K562 (cell line): ENCODE measurements at places on chromosomes 2 and 18.

DNA sequence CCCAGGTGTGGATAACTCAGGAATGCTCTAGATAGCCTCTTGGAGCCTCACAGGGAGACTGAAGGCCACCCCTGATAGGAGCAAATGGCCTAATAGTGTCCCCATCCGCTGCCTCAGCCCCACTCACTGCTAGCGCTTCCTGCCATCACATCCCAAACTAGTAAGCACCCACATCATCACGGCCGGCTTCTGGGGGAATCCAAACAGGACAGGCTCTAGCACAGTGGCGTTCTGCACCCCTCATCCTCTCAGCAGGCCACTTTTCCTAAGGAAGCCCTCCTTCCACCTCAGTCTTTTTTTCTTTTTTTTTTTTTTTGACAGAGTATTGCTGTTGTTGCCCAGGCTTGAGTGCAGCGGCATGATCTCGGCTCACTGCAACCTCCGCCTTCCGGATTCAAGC is 6.3 kb upstream of the AMER3 start:
- H3K27me3 ChIP-seq, result peaks cover 7% of the 10 kb centered on the region; the same call in 2 of the 3 replicates
- no peak overlapping the region for H3K27ac ChIP-seq
- no peak for DNase-seq

- H3K4me1 ChIP-seq, result no peaks in the 10 kb centered on the region
- H3K4me3 ChIP-seq, result no peak overlapping the region
- no peak for DNase-seq
- no peak overlapping the region for H3K27ac ChIP-seq
- H3K36me3 ChIP-seq, result no peaks in the 10 kb centered on the region
These were observed 95.4 kb downstream of the CTAGE1 start for GRCh38 chr18:22322243-22322691.

DNA sequence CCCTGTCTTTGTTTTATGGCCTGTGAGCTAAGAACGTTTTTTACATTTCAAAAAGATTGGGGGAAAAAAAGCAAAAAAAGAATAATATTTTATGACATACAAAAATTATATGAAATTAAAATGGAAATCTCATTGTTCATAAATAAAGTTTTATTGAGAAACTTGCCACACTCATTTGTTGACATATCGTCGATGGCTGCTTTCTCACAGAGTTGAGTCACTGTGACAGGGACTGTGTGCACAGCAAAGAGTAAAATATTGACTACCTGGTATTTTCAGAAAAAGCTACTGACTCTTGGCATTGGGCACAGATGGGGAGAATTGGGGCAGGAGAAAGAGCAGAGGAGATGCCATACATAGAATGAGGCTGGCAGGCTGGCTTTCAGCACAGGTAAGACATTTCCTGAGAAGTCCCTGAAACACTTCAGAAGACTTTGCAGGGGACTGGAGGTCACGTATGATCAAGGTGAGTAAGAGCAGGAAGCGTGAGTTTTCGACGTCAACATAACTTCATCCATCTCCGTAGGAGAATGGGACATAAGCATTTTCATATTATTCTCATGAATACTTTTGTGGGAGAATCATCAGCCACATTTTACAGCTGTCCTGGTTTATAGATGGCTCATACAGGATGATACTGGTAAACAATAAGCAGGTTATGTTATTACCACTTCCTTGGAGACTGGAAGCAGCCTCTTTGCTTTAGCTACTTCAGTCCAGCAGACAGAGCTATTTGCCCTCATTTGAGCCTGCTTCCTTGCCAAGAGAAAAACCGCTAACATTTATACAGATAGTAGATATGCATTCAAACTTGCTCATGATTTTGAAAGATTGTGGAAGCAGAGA is 32.5 kb upstream of the PUM2 start:
- peaks cover 5% of the 10 kb centered on the region; the same call in 1 of the 2 replicates for H3K4me1 ChIP-seq
- no peak overlapping the region for H3K27ac ChIP-seq
- no peak for DNase-seq
- no peaks in the 10 kb centered on the region for H3K36me3 ChIP-seq

- H3K4me3 ChIP-seq, result no peak overlapping the region
- H3K27me3 ChIP-seq, result no peaks in the 10 kb centered on the region
- no peaks in the 10 kb centered on the region for H3K4me1 ChIP-seq
- H3K36me3 ChIP-seq, result no peaks in the 10 kb centered on the region
These were observed 488.6 kb downstream of the CPS1 start for GRCh38 chr2:211045025-211045424.

GRCh38 chr2:135904341-135904989 is 28.2 kb upstream of the MCM6 start:
- DNase-seq, result peak; percentile 21
- peaks cover 9% of the 10 kb centered on the region; the same call in 2 of the 3 replicates for H3K4me1 ChIP-seq
- H3K4me3 ChIP-seq, result no peak overlapping the region
- H3K36me3 ChIP-seq, result peaks cover 24% of the 10 kb centered on the region; the same call in 2 of the 3 replicates
- H3K27ac ChIP-seq, result no peak overlapping the region

- no peak overlapping the region for H3K27ac ChIP-seq
- peaks cover 49% of the 10 kb centered on the region; the same call in 2 of the 3 replicates for H3K36me3 ChIP-seq
- H3K27me3 ChIP-seq, result no peaks in the 10 kb centered on the region
- peak; percentile 74 for DNase-seq
These were observed 16.8 kb upstream of the HES6 start for GRCh38 chr2:238256594-238257104.

GRCh38 chr2:1670636-1671035 is 73.7 kb downstream of the PXDN start:
- H3K36me3 ChIP-seq, result no peaks in the 10 kb centered on the region
- H3K27me3 ChIP-seq, result peaks cover 30% of the 10 kb centered on the region
- H3K27ac ChIP-seq, result no peak overlapping the region
- H3K4me3 ChIP-seq, result no peak overlapping the region
- no peak for DNase-seq

GRCh38 chr2:12716282-12717190 is at the start of gene TRIB2:
TSS of gene TRIB2 (plus strand) at chr2:12716936. CDS start at chr2:12718308, 1,372 bp downstream.
- H3K27me3 ChIP-seq, result no peaks in the 10 kb centered on the region
- H3K36me3 ChIP-seq, result no peaks in the 10 kb centered on the region
- DNase-seq, result peak; percentile 95
- peak within 1 kb of the TSS; percentile 64 for H3K4me3 ChIP-seq
- H3K4me1 ChIP-seq, result peaks cover 30% of the 10 kb centered on the region

GRCh38 chr2:226585130-226585561 is 214.5 kb downstream of the IRS1 start:
- H3K27me3 ChIP-seq, result no peaks in the 10 kb centered on the region
- no peak for DNase-seq
- H3K27ac ChIP-seq, result no peak overlapping the region
- no peaks in the 10 kb centered on the region for H3K36me3 ChIP-seq
- H3K4me1 ChIP-seq, result no peaks in the 10 kb centered on the region

GRCh38 chr2:187442378-187442777 is 5.7 kb downstream of the CALCRL start:
- no peak overlapping the region for H3K27ac ChIP-seq
- H3K4me3 ChIP-seq, result no peak overlapping the region
- H3K36me3 ChIP-seq, result no peaks in the 10 kb centered on the region

DNA sequence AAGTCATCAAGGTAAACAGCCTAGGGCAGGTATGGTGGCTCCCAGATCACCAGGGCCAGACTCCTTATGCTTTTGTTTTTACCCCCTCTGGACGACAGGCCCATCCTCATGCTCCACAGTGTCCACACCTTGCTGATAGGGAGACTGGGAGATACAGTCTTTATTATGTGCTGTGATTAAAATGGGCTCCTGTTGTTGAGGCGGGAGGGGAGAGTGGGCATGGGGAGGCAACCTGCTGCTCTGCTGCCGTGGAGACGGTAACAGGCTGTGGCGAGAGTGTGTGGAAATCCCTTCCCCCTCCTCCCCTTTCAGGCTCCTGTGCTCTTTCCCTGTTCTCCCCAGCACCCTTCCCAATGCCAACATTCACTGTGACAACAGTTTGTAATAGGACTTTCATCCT is 38.2 kb upstream of the PNO1 start:
- no peaks in the 10 kb centered on the region for H3K36me3 ChIP-seq
- peaks cover 9% of the 10 kb centered on the region for H3K4me1 ChIP-seq
- no peaks in the 10 kb centered on the region for H3K27me3 ChIP-seq

DNA sequence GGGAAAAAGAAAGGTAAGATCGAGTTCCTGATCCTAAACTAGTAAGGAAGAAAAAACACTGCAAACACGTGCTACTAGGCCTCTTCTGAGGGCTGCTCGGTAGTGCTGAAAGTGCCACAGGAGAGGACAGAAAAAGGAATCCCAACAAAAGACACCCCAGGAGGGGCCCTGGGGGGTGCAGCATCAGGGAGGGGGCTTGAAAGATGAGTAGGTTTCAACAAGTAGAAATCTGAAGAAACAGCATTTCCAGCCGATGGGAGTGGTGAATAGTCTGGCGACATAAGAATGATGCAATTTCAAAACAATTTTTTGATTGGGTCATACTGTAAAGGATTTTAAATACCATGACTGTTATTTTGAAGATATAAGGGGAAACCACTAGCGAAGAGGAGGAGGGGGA is 98.6 kb downstream of the NOL10 start:
- H3K27me3 ChIP-seq, result no peaks in the 10 kb centered on the region
- no peak overlapping the region for H3K4me3 ChIP-seq
- no peaks in the 10 kb centered on the region for H3K4me1 ChIP-seq
- peaks cover 64% of the 10 kb centered on the region for H3K36me3 ChIP-seq
- no peak for DNase-seq

GRCh38 chr2:72011791-72012190 is 135.9 kb downstream of the CYP26B1 start:
- H3K27me3 ChIP-seq, result peaks cover 4% of the 10 kb centered on the region; the same call in 2 of the 3 replicates
- H3K4me1 ChIP-seq, result no peaks in the 10 kb centered on the region; the same call in 1 of the 2 replicates
- no peak overlapping the region for H3K27ac ChIP-seq
- no peaks in the 10 kb centered on the region for H3K36me3 ChIP-seq
- no peak overlapping the region for H3K4me3 ChIP-seq
- no peak for DNase-seq

DNA sequence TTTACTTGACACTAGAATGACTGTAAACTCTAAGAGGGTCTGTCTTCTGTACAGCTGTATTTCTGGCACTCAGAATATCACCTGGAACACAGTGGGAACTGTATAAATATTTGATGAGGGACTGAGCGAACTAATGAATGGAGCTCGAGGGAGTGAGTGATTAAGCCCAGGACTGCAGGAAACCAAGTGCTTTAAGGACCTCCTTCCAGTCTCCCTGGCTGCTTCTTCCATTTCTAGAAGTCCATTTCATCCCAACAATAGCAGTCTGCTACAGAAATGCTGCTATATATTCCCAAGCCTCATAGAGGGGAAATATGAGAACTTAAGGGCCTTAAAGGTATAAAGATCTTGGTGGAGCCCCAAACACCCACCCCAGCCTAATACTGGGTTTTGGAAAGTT is 2.8 kb upstream of the IL1RL2 start:
- DNase-seq, result no peak
- no peak overlapping the region for H3K27ac ChIP-seq
- peaks cover 3% of the 10 kb centered on the region; the same call in 1 of the 2 replicates for H3K4me1 ChIP-seq
- no peak overlapping the region for H3K4me3 ChIP-seq
- no peaks in the 10 kb centered on the region for H3K36me3 ChIP-seq

- H3K27me3 ChIP-seq, result peaks cover 4% of the 10 kb centered on the region; the same call in 1 of the 3 replicates
- H3K4me1 ChIP-seq, result no peaks in the 10 kb centered on the region
- no peak for DNase-seq
- no peak overlapping the region for H3K27ac ChIP-seq
- H3K36me3 ChIP-seq, result no peaks in the 10 kb centered on the region
- no peak overlapping the region for H3K4me3 ChIP-seq
These were observed 7.8 kb downstream of the FRZB start for GRCh38 chr2:182858671-182859070.

DNA sequence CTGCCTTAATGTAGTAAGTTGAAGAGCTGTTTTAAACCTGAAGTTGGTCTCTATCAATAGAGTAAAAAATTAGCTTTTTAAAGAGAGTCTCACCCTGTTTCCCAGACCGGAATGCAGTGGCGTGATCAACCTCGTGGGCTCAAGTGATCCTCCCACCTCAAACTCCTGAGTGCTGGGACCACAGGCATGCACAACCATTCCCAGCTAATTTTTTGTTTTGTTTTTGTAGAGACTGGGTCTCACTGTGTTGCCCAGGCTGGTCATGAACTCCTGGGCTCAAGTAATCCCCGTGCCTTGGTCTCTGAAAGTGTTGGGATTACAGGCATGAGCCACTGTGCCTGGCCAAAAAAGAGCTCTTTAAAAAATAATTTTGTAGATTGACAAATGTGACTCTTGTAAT is 40.3 kb downstream of the CRIM1 start:
- no peaks in the 10 kb centered on the region for H3K4me1 ChIP-seq
- no peaks in the 10 kb centered on the region for H3K36me3 ChIP-seq
- H3K27me3 ChIP-seq, result no peaks in the 10 kb centered on the region
- no peak overlapping the region for H3K27ac ChIP-seq
- no peak for DNase-seq
- H3K4me3 ChIP-seq, result no peak overlapping the region

DNA sequence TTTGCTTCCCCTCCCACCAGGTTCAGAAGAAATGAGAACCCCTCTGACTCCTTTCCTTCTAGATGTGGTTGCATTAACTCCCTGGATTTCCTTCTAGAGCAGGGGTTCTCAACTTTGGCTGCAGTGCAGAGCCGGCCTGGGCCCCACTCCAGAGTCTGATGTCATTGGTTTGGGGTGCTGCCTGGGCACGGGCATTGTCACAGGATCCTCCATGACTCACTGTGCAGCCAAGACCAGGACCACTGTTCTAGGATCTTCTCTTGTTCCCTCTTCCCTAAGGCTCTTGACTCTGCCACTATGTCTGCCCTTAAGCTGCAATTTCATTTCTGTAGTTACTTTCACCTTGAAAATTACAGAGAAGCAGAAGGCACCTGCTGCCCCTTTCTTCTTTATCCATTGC is 31.8 kb downstream of the TBC1D8 start:
- no peak overlapping the region for H3K4me3 ChIP-seq
- no peak for DNase-seq
- H3K36me3 ChIP-seq, result no peaks in the 10 kb centered on the region
- H3K27me3 ChIP-seq, result peaks cover 19% of the 10 kb centered on the region; the same call in 2 of the 3 replicates

DNA sequence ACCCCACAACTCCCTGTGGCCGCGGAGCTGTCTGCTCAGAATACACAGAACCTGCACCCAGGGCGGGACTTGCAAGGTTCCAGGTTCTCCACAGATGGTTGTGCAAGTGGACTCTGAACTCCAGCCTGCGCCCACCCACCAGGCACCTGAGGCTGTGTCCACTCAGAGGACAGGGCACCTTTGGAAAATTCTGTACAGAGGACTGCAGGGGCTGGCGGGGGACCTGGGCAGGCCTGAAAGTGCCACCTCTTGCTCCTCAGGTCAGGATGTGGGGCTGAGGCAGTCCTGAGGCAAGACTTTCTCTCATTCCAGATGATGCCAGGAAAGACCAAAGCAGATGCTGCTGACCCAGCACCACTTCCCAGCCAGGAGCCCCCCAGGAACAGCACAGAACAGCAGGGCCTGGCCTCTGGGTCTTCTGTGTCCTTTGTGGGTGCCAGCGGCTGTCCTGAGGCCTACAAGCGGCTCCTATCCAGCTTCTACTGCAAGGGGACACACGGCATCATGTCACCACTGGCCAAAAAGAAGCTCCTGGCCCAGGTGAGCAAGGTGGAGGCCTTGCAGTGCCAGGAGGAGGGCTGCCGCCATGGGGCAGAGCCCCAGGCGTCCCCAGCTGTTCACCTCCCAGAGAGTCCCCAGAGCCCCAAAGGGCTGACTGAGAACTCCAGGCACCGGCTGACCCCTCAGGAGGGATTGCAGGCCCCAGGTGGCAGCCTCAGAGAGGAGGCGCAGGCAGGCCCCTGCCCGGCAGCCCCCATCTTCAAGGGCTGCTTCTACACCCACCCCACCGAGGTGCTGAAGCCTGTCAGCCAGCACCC is 14.4 kb downstream of the ARID5A start:
- H3K27ac ChIP-seq, result no peak overlapping the region
- no peak overlapping the region for H3K4me3 ChIP-seq
- H3K36me3 ChIP-seq, result peaks cover 4% of the 10 kb centered on the region; the same call in 1 of the 3 replicates
- DNase-seq, result no peak
